ENCODE measurements at places on chromosomes 6 and 20. TPM values are rescaled to one million over a fixed set of nuclear protein-coding genes. Genes with fewer than 3 reads are reported as not detected.

PRRT1 gene
- 4.4 TPM for polyA plus RNA-seq

SLC22A3 gene
- polyA plus RNA-seq: 3.9 TPM

PRICKLE4 gene
- 3.3 TPM for polyA plus RNA-seq

CST5 gene
- polyA plus RNA-seq: 0.32 TPM

GLP1R gene
- polyA plus RNA-seq: 0.57 TPM

CRYBG1 gene
- polyA plus RNA-seq: 23.9 TPM

THBS2 gene
- polyA plus RNA-seq: 7.6 TPM

COL19A1 gene
- polyA plus RNA-seq: 3.3 TPM

ARMH2 gene
- not detected for polyA plus RNA-seq

SAMD5 gene
- 18.4 TPM for polyA plus RNA-seq

ESR1 gene
- 2.7 TPM for polyA plus RNA-seq

TNFRSF21 gene
- polyA plus RNA-seq: 30.9 TPM

SYNGAP1 gene
- 25.2 TPM for polyA plus RNA-seq

SSTR4 gene
- 0.27 TPM for polyA plus RNA-seq

NRSN1 gene
- polyA plus RNA-seq: 1.5 TPM

AHCY gene
- 189 TPM for polyA plus RNA-seq

DNA sequence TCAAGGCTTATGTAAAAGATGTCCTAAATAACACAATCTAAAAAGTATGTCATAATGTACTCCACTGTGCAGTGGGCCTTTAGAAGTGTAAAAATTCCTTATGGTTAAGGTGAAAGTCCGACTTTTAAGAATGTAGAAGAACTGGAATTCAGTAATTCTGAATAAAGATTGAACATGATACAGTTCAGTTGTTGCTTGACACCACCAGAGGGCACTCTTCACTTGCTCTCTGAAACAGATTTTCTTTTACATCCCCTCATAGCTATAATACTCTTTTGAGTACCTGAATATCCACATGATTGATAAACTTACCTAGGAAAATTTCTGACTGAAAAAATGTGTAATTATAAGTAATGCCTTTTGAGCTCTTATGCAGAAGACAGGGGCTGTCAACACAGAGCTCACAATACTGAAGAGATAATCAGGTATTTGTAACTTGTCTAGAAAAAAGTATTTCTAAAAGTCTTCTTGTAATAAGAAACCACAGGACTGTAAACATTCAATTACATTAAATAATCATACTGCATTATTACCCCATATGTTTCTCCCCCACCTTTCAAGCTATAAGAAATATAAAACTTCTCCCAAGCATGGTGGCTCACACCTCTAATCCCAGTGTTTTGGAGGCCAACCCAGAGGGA is 92.1 kb downstream of the POPDC3 start:
- DNase-seq: peak; percentile 25

DNA sequence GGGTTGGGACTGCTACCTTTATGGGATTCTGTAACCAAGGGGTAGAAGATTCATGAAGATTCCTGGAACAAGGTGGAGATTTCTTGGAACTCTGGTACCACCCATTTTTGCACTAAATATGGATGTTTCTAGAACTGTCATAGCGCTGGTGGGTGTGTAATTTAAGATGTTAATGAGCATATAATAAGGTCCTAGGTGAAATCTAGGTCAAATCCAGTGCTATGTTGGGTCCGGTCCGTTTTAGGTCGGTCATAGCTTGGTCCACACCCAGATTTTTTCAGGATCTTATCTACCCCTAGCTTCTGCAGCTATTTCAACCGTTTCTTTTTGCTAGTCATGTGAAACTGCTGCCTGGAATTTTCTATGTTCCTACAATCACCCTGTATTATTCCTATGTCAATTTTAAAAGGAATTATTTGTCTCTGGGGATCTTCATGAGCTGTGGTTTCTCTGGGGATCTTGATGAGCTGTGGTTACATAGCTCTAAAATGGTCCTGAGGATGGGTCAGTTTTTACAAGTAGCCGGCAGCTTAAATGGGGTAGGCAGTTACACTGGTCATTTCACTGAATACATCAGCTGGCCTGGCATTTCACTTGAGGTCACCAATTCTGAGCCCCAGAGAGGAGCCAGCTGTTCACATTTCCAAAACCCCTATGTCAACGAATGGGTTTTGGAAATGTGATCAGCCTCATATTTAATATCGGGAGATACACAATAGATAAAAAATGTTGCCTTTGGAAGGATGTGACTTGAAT is 652.3 kb upstream of the FLRT3 start:
- DNase-seq: no peak

DNA sequence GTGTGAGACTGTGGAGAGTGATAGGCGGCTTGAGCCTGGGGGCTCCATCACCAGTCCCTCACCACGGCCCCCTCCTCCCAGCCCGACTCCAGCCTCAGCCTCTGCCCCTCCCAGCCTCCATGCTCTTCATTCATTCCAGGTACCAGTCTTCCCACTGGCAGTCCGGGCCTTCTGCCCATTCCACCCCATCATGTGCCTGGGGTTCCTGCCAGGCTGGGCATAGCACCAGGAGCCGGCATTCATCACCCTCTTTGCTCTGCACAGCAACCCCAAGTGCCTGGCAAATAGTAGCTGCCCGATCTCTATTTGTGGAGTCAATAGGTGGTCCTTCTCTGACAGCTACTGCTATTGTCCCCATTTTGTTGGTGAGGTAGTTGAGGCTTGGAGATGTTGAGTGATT is 39.6 kb upstream of the GTSF1L start:
- no peak for DNase-seq

DNA sequence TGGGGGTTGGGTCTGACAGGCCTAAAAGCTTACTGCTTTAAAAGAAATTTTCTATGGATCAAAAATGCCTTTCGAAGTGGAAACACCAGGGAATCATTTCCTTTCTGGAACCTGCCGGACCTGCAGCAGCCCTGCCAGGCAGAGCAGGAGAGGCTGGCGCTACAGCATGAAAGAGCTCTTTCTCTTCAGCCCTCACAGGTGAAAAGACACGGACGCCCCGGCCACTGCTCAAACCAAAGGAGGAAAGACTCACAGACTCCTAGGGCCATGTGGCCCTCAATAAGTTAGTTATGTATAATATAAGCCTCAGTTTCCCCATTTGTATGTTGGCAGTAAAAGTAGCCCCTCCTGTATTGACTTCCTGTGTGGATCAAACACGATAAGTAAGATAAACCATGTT is 8.3 kb downstream of the SCML4 start:
- DNase-seq: no peak

DNA sequence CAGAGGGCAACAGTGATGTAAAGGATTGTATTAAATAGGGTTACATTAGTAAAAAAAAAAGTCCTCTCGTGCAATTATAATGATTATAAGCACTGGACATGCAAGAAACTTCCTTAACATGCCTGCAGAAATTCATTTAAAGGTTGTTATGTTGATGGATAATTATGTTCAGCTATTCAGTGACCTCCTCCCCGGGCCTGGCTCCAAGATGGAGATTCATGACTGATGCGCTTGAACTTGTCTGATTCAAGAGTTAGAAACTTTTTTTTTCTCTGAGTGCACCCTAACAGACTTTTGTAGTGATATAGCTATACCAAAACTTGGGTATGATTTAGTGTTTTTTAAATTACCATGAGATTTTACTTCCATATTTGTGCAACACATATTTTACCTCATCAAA is 1170.0 kb upstream of the CITED2 start:
- DNase-seq: no peak

DNA sequence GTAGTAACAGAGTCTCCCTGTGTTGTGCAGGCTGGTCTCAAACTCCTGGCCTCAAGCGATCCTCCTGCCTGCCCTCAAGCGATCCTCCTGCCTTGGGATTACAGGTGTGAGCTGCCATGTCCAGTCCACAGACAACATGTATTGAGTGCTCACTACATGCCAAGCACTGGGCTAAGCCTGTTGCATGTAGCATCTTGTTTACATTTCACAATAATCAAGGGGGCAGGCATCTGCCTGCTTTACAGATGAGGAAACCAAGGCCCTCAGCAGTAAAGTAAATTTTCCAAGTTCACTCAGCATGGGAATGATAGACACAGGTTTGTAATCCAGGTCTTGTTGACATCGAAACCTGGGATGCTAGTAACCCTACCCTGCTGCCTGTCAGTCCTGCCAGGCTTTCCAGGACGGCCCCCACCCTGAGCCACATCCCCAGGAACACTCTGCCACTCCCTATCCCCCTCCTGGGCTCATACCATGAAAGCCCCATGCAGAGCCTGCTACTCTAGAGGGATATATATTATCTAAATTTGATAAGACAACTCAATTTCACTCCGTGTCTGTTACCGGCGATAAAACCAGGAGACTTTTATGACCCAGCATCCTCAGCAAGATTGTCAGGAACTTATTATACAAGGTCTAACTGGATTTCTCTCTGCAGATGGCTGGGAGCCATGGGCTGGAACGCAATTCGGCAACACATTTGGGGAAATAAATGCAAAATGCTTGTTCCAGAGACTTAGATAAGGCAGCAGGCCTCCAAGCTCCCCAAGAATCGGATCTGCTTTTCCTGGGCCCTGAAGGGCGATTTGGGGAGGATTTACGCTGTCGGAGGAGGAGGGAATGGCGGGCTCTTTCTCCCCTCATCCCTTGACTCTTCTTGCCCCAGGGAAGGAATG is 30.4 kb downstream of the CD40 start:
- DNase-seq: no peak

DNA sequence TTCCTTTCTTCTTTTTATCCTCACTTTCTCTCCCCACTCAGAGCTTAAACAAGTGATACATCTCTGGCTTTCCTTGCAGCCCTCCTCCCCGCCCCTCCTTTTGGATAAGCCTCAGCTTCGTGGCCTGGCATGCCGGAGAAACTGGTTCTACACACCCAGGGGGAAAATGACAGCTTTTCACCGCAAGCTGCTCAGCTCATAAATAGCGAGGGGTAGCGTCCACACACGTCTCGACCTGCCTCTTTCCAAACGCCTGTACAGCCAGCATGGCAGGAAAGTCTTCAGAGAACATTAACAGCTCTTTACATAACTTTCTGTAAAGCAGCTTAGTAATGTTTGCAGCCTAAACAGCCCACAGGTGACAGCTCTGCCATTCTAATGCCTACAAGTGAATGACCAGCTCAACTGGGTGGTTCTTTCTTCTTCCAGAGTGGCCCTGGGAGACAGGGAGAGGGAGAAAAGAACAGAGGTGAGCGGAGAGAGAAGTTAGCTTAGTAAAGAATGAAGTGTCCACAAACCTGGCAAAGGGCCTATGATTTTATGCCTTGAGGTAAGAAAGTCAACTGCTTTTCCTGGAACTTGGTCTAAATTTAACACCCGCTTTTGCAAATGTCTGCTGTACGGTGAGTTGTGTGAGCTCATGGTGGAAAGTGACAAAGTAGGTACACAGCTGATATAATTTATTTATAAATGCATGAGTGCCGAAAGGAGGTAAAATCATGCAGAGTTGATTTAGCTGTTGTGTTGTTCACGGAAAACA is 251.5 kb downstream of the TFAP2A start:
- no peak for DNase-seq

- DNase-seq: no peak
Observed at GRCh38 chr20:3434232-3434631, 26.8 kb upstream of the DNAAF9 start.

- DNase-seq: peak; percentile 25
Observed at GRCh38 chr20:19964289-19965265, 52.6 kb upstream of the NAA20 start.

DNA sequence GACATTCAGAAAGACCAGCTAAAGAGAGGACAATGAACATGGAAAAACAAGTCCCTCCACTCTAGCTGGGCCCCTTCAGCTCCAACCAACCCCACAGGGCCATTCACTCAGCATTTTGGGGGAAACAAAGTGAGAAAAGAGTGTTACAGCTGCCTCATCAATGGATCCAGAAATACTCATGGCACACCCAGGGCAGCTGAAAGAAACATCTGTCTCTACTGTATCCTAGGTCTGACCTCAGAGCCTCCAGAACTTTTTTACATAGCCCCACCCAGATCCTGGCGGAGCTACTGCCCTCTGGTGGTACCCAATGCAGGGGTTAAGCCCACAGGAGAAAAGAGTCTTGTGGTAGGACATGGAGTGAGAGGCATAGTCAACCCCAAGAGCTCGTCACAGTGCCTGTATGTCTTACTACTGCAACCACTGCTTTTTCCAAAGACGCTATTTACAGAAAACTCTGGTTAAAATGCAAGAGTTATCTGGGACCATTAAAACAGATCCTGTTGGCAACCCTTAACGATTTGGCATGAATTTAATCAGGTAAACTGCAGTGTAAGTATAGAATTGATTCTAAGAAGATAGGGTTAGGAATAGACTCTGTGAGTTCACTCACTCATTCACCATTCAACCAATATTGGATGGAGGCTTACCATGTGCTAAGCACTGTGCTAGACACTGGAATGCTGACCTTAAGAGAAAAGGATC is 37.4 kb upstream of the FAM83C start:
- no peak for DNase-seq

- DNase-seq: peak; percentile 1
Observed at GRCh38 chr20:37096415-37097041, 731 bp upstream of the RBL1 start.

GRCh38 chr6:22774129-22774528 is 204.8 kb downstream of the HDGFL1 start:
- no peak for DNase-seq

GRCh38 chr6:119346936-119347335 is 2.6 kb downstream of the MAN1A1 start:
- DNase-seq: no peak

- no peak for DNase-seq
Observed at GRCh38 chr6:150897400-150897943, 32.0 kb downstream of the MTHFD1L start.

GRCh38 chr20:20761301-20761700 is 48.9 kb upstream of the RALGAPA2 start:
- DNase-seq: no peak

- no peak for DNase-seq
Observed at GRCh38 chr6:142478117-142478516, 176.3 kb downstream of the ADGRG6 start.

GRCh38 chr6:15362274-15363160 is 116.6 kb downstream of the JARID2 start:
- no peak for DNase-seq
